ENCODE measurements at places on chromosomes 1 and 21.

DNA sequence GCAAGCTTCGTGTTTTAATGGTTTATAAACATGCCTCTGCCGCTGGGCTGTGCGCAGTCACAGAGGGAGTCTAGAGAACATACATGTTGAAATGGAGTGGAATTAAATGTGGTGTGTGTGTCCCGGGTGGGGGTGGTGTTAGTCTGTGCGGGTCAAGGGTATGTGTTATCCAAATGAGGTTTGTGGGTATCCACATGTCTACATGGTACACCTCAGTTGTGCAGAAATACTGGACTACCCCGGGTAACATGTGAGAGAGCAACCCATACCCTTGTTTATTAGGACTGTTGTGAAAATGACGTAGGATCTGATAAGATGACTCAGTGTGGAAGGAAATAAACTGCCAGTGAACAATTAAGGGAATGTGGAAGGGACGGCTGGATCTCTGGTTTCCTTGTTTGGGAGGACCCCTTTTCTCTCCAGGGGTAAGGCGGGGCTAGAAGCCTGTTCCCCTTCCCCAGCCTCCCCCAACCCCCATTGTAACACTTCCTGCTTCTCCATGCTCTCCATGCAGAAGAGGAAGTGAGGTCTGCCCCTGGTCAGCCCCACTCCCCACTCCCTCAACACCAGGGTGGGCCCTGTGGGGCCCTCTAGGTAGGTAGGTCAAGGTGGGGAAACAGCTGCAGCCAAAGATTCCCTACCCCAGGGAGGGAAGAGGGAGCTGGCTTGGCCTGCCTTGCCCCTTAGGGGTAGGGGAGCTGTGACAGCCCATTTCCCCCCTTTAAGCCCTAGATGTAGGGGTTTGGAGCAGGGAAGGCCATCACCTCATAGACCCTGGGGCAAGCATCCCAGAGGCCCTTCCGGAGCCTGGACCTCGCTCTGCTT lies 690 bp downstream of the EPS8L3 start:
- DNase-seq, result no peak

DNA sequence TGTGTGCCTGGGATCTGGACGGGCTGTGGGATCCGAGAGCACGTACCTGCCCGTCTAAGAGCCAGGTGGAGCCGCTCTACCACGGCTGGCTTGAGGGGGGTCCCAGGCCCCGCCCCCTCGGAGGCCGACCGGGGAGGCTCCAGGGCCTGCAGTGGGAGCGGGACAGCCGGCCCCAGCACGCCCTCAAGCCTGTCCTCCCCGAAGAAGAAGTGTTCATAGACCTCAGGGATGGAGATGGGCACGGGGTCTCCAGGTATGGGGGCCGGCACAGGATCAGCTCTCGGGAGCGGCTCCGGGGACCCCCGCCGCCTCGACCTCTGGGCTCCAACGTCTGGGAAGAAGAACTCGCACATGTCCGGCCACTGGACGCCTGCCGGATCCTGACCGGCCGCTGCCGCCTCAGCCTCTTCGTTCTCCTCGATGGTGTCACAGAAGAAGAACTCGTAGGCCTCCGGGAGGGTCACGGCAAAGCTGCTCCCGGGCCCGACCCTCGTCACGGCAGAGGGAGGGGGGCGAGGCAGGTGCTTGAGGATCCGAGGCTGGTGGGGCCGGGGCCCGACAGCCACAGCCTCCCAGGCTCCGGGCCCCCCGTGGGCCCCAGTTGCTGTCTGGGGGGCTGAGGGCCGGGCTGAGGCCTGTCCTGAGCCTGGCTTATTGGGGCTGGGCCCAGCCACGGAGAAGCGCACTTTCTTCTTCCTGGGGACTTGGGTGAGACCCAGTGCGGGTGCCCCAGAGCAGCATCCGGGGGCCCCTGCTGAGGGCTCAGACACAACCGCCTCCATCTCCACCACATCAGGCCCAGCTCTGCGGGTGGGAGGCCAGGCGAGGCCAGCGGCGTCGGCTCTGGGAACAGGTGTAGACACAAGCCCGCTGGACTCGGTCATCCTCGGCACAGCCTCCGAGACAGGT lies 2.8 kb downstream of the PERM1 start:
- no peak for DNase-seq

- no peak for DNase-seq
Measured at GRCh38 chr1:156376146-156376545, 7.1 kb downstream of the RHBG start.

DNA sequence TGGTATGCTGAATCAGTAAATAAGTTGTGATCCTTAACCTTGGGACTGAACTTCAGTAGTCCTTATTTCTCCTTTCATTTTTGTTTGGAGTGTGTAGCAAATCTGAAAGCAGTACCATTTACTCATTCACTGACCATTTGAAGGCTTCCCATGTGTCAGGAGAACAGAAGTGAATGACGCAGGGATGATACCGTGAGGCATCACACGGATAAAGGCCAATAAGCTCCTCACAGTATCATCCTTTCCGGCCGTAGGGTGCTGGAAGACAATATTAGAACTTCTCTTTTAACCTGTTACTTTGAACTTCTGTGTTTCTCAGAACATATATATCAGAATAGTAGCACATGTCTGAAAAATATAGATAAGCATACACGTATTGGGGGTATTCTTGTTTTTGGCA lies 21.3 kb downstream of the BACH1 start:
- no peak for DNase-seq

- DNase-seq, result no peak
Measured at GRCh38 chr21:45427331-45428271, 22.6 kb downstream of the COL18A1 start.

DNA sequence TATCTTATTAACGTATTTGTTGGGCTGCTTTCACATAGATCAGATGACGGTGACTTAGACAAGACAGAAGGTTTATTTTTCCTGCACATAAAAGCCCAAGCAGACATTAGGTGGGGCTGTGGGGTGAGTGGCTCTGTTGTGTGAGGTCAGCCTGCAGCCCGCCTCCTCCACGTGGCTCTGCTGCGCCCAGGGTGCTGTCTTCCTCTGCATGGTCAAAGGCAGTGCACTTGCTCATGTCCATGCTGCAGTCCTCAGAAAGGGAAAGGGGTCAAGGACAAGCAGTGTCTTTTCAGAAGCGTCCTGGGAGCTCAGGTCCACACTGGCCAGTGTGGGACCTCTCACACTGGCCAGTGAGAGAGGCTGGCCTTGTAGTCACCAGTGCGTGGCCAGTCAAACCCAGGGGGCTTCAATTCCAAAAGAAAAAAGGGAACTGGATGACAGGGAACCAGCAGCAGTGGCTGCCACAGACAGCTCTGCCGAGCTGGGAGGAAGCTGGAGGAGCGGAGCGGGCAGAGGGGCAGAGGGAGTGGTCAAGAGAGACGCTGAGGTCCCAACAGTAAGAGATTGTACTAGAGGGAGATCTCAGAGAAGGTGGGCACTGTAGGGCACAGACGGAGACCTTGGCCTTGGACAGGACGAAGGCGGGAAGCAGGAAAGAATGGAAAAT lies 35.9 kb upstream of the SLC45A1 start:
- no peak for DNase-seq

DNA sequence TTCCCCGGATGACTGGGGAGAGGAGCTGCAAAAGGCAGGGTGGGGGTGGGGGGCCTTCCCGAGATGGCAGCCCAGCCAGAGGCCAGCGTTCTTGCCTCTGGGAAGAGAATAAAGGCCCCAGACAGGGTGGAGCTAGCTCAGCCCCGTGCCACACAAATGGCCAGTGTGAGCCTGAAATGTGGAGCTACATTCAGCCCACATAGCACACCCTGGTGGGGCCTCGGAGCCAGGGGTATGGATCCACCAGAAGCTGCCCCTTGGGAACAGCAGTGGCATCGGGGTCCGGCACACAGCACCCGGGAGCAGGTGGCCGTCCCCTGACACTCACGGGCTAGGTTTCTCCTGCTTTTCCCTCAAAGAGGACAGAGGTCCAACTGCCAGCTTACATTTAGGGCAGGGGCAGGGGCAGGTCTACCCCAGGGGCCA lies 93.9 kb downstream of the PDE9A start:
- no peak for DNase-seq

DNA sequence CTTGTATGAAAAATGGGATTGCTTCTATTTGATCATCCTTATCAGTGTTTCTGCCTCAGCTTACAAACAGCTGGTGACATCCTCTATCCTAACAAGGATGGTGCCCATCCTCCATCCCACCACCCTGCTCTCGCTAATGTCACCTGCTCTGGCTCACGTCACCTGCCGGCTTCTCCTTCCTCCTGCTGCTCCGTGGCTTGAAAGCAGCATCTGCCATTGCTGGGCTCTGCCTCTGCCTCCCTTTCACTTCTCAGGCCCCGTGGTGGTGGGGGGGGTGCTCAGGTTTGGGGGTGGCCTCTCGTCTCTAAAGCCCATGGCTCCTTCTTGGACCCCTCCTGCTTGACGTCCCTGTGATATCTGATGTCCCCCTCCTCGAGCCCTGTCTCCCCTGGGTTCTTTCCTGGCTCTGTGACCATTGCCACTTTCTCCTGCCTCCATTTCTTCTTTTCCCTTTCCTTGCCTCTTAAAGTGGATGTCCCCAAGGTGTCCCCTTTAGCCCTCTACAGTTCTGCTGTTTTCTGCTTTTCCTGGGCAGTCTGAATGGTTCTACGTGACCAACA lies 135.5 kb upstream of the ERRFI1 start:
- no peak for DNase-seq

DNA sequence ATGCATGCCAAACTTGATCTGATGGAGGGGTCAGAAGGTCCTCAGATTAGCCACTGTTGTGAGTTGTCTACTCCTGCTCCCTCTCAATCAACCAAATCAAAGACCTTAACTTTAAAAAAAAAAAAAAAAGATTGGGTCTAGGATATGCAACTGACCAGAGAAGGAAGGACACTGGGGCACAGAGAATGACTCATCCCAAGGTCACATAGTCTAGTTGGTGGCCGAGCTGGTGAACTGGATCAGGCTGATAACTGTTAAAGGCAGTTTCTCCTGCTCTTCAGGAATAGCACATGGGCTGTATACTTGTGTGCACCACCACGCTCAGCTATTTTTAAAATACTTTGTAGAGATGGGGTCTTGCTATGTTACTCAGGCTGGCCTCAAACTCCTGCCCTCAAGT lies 14.8 kb upstream of the S100A7 start:
- DNase-seq, result no peak

DNA sequence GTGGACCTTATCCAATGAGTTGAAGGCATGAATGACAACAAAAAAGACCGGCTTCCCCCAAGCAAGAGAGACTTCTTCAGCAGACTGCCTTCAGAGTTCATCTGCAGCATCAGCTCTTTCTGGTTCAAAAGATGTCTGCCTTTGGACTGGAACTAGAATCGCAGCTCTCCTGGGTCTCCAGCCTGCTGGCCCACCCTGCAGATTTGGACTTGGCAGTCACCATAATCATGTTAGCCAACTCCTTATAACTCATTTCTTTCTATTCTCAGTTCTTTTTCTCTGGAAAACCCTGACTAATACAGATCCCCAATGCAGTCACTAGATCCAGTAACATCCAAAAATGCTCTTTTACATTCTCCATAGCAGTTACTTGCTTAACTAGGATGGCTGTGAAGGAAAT lies 89.2 kb upstream of the MARK1 start:
- no peak for DNase-seq

GRCh38 chr1:166676981-166677380 lies 162.3 kb upstream of the POGK start:
- DNase-seq, result no peak

DNA sequence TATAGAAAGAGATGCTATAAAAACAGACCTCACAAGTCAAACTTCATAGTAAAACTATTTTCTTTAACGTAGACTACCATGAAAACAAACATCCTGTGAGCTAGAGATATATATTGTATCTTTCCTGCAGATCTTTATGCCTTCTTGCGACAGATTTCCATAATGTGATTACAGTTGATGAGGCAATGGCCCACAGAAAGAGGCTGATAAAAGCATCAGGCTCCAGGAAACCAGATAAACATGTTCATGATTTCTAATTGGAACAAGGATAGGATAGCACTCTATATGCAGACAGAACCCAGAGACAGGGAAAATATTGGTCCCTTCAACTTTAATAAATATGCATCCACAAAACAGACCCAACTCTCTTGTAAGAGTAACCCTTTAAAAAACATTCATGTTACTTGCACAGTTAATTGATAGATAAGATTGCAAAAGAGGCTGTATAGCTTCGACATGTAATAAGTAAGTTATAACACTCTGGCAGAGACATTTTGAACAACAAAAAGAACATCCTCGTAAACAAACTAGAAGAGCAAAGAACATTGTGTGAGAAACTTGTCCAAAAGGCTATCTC lies 329.4 kb downstream of the AGBL4 start:
- no peak for DNase-seq

- DNase-seq, result no peak
Measured at GRCh38 chr1:169115891-169116585, 9.5 kb downstream of the ATP1B1 start.

- DNase-seq, result no peak
Measured at GRCh38 chr1:155177192-155177917, 3.7 kb downstream of the TRIM46 start.

- peak; percentile 82 for DNase-seq
Measured at GRCh38 chr1:229238674-229239415, 32.1 kb upstream of the RAB4A start.

DNA sequence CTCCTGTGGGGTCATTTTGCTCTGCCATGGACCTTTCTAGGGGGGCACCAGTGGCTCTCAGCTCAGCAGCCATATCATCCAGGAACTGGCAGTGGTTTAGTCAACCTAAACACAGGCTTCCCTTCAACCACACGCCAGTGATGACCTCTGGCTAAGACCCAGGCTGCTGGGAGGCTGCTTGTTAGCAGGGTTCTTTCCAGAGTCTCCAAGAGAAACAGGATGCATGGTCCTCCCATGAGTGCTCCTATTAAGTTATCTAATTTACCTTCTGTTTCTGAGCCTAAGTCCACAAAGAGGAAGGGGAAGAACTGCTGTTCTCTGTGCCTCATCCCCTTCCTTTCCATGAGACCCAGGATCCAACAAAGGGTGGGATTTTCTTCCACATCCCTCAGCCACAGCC lies 137.3 kb upstream of the PLXNA2 start:
- DNase-seq, result no peak
